ENCODE measurements at places on chromosomes 6 and 20. TPM values are rescaled to one million over a fixed set of nuclear protein-coding genes. Genes with fewer than 3 reads are reported as not detected.
A peak's percentile ranks its signal among the peaks of the same experiment; 100 is the strongest.

GRCh38 chr6:45377043-45377553 lies 636 bp downstream of the SUPT3H start:
- DNase-seq = peak; percentile 38

DNA sequence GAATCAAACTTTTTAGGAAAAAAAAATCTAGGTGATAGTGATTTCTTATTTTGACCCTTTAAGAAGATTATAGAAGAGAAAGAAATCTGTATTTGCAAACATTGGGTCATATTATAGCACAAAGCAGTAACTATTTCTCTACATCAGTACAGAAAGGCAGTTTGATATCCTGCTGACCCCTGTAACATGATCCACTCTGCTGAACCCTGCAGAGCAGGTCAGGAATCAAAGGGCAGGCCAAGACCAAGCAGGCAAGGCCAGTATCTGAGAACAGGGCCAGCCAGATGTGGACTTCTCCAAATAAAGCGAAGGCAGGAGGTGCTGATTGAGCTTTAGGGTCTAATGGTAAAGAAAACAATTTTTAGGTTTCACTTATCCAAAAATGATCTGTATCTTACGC lies 239.4 kb downstream of the PTPRK start:
- DNase-seq = no peak

DNA sequence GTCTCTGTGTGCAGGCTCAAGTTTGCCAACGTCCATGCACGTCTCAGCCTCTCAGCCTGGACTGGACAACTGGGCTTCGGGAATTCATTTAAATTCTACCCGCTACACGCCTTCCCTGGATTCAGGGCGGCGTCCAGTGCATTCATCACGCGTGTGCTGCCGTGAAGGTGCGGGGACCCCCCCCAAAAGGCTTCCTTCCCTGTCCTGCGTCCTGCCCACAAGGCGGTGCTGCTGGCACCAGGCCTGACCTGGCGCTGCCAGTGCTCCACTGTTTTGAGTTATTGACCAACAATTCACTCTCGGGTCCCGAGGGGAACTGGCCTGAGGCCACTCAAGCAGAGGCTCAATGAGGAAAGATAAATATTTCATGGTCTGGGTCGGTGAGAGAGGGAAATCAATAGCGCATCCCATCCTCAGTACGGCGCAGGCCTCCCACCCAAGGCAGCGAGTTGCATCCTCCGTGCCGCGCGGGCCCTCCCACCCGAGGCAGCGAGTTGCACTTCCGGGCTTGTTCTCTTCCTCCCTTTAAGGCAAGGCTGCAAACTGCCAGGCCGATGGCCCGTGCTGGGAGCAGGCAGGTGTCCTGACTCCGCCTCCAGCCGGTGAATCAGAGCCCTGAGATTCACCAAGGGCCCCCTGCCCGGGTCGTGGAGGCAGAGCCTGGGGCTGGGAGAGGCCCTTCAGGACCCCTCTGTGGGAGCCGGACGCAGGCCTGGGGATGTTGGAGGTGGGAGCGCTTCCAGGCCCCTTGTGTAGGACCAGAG lies 22.8 kb upstream of the BHLHE23 start:
- DNase-seq = no peak

- no peak for DNase-seq
Measured at GRCh38 chr6:157497579-157497978, 116.6 kb downstream of the ZDHHC14 start.

Gene RAET1E
- 0.63 TPM for total RNA-seq

Gene CRISP3
- total RNA-seq = not detected

All from fibroblast of the aortic adventitia (primary cell).